ENCODE measurements at places on chromosomes 1 and 21.

GRCh38 chr1:85952460-85952859 lies 204.1 kb downstream of the COL24A1 start:
- no peak for DNase-seq

- DNase-seq: no peak
Observed at GRCh38 chr1:14607295-14607694, 8.8 kb downstream of the KAZN start.

GRCh38 chr1:6298530-6298929 lies 37.6 kb upstream of the GPR153 start:
- DNase-seq: no peak

- DNase-seq: no peak
Observed at GRCh38 chr1:112544751-112545150, 36.0 kb downstream of the WNT2B start.

- no peak for DNase-seq
Observed at GRCh38 chr1:118028267-118028666, 98.7 kb downstream of the WDR3 start.

DNA sequence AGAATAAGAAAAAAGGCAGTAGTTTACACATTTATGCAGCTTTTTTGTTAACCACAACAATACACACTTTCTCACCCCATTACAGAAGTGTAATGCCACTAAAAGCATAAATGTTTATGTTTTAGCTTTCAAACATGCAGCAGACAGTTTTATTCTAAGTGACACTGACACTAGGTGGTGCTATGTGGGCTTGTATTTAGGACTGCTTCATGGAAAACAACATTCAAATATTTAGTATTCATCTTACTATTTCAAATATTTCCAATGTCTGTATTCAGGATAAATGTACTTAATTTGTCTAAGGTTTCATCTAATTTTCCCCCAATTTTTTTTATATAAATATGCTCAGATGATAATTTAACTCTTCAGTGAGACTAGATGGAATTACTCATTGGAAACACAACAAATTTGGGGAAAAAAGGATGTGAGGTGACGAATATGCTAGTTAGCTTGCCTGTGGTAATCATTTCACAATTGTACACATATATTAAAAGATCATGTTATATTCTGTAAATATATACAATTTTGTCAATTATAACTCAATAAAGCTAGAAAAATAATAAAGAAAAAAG lies 71.4 kb downstream of the USP1 start:
- DNase-seq: no peak

- no peak for DNase-seq
Observed at GRCh38 chr1:147611021-147611426, 59.3 kb downstream of the ACP6 start.

GRCh38 chr1:3894626-3895278 lies 5.3 kb downstream of the C1orf174 start:
- DNase-seq: no peak

DNA sequence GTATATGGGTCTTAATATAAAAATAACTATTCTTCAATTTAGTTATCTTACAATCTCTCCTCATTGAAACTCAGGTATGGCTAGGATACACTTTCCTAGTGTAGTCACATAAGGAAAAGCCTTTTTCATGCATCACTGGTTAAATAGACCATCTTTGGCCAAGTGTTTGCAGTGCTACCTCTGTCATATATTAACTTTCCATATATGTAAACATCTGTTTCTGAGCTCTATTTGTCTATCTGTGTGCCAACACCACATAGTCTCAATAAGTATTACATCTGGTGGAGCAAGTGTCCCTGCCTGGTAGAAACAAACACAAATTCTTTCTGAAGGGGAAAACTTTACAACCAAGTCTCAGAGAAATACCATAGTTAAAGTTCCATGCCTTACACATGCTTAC lies 134.6 kb downstream of the TSEN15 start:
- DNase-seq: no peak

- DNase-seq: no peak
Observed at GRCh38 chr1:241473026-241473425, 46.5 kb downstream of the FH start.

DNA sequence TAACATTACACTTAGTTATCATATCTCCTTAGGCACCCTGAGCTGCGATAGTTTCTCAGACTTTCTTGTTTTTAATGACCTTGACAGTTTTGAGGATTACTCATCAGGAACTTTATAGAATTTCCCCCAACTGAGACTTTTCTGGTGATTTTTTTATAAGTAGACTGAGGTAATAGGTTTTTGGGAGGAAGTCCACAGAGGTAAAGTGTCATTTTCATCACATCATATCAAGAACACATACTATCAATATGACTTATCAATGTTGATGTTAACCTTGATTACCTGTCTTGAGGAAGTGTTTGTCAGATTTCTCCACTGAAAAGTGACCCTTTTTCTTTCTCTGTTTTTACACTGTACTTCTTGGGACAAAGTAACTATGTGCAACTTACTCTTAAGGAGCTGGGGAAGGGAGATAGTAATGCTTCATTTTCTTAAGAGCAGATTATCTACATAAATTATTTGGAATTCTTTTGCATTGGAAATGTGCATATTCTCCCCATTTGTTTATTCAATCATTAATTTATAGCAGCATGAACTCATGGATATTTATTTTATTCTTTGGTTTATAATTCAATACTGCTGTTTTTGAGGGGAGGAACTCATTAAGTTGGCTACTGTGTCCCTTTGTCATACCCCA lies 72.8 kb upstream of the HSD17B7 start:
- no peak for DNase-seq

DNA sequence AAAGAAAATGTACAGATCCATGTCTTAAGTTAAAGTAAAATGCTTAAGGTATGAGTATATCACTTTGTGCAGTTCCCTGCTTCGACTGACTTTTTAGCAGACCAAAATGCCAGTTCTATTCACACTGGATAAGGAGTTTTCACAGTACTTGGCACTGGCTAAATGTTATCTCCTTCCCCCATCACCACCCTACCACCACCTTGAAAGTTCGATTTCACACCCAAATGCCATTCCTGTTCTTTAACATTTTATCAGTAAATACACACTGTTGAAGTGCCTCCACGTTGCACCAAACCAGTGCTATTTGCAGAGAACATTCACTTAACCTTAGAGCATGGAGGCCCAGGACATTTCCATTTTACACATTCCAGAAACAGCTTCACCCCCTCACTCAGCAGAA lies 100.0 kb downstream of the URB2 start:
- no peak for DNase-seq

All from right kidney (tissue), 9 donors.